Activated CD4-positive, alpha-beta T cell treated with anti-CD3 and anti-CD28 coated beads, Interleukin-2, amount 50 U/mL, for 4 hours (primary cell): ENCODE measurements at places on chromosomes 3 and 15.

DNA sequence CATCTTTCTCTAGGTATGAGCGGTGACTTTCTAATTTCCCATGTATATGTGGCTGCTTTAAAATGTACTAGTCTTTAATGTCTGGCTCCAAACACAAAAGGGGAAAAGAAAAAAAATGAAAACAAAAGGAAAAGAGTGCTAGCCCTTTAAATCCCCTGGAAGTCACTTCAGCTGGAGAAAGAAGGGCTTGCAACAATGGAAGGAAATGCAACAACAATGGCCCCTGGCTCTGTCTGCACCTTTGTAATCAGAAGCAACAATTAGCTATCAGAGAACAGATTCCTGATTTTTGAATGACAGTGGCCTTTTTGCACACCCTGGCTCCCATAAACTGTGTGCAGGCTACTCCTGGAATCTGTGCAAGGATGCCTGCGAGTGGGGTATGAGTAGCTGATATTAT, 591.2 kb downstream of the FHIT start:
- DNase-seq = no peak

- no peak for DNase-seq
Measured at GRCh38 chr3:89697321-89697916, 590.0 kb downstream of the EPHA3 start.

GRCh38 chr3:100221159-100221558, 39.6 kb upstream of the TBC1D23 start:
- no peak for DNase-seq

DNA sequence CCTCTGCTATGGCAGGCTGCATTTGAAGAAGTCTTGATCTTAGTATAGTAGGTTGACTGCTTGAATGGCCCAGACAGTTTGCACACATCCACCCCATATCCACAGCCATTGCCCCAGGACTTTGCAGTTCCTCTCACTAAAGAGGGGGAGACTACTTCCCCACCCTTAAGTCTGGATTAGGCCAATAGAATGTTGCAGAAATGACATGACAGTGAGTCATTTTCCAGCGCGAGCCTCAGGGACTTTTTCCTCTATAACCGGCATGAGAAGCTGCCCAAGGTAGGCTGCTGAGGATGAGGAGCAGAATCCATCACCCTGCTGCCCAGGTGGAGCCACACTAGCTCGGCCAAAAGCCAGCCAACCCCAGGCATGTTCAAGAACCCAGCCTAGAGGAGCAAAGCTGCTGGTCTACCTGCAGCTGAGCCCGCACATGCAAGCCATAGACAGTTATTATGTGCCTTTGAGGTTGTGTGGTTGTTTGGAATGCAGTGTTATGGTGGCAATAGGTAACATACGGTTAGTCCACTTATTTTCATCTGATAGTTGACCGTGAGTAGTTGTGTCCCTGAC, 113.9 kb downstream of the TLE3 start:
- no peak for DNase-seq

- no peak for DNase-seq
Measured at GRCh38 chr15:47736143-47736786, 19.0 kb downstream of the SEMA6D start.

DNA sequence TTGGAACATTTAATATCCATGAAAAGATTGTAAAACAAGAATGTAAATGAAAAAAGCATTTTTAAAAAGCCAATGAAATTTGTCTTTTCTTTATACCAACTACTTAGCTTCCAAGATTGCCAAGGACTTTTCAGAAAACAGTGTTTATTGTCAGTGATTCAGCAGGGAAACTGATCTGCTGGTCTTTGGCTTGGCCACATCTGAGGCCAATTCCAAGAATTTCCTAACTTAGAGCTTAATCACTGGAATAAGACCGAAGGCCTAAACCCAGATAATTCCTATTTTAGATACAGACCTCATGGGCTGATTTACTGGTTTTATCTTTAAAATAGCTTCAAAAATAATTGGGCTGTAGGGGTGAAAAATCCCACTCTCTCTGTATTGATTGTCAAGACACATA, 260.5 kb upstream of the RORA start:
- DNase-seq = no peak

- no peak for DNase-seq
Measured at GRCh38 chr3:111112913-111113312, 41.3 kb downstream of the NECTIN3 start.

DNA sequence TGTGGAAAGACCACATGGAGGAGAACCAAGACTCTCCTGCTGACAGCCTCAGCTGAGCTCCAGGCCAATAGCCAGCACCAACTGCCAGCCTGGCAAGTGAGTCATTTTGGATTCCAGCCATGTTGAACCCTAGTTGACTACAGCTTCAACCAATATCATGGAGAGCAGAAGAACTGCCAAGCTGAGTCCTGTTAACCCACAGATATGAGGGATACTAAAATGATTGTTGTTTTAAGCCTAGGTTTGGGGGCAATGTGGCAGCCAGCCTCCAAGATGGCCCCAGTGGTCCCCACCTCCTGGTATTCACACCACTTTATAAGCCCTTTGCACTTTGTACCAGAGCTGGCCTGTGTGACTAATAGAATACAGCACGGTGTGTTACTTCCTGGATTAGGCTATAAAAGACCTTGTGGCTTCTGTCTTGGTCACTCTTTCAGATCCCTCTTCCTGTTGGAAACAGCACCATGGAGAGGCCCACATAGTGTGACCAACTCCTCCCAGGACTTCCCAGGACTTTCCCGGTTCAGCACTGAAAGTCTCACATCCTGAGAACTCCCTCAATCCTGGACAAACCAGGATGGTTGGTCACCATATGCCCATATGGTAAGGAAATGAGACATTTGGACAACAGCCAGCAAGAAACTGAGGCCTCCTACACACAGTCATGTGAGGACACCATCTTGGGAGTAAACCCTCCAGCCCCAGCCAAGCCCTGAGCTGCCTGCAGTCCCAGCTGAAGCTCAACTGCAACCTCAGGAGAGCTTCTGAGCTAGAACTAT, 32.4 kb upstream of the CDV3 start:
- DNase-seq = no peak

GRCh38 chr3:106635271-106635670, 742.0 kb upstream of the CCDC54 start:
- DNase-seq = no peak

DNA sequence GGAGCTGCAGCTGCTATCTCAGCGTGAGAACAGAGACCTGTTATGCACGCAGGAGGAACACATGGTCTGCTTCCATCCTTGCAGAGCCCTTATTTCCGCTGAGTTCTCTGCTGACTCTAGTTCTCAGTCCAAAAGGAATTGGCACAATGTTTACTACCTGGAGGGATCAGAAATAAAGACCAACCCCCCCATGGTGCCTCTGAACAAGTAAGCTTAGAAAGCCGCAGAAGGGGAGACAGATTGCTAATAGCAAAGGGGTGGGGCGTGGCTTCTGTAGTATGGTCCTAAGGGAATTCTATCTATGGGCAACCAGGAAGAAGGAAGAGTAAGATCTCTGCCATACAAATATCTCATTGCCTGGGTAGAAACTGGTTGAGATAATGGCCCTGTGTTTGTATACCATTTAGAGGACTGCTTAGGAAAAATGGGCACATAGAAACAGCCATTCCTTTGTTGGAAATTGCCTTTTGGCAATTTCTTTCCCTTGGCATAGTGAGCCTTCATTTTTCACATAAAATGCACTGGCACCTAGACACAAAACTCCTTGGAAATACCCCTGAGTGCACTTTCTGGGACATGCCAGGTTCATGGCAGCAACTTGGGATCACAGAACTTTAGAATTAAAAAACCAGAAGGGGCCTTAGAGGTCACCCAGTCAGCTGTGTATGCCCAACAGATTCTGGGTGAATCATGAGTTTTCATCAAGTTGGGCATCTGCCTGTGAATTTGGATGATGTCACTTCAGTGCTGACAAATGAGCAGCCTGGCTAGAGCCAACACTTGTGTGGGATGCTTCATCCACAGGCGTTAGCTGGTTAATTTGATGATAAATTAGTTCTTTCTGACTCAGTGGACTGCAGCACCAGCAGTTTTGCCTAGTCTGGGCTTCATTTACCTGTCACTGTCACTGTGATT, 57.4 kb upstream of the STXBP5L start:
- DNase-seq = no peak

DNA sequence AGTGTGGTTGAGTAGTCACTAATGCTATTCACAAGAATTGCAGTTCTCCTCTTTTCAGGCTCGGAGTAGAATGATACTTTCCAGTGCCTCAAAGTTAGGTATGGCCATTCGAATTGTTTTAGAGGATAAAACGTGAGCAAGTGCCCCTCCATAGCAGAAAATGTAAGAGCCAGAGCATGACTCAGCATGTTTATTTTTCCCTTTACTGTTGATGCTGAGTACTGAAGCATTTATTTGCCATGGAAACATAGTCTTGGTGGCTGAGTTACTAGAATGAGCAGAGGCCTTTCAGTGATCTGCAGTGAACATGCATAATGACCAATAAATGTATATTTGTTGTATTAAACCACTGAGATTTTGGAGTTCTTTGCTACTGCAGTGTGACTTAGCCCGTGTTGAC, 540.6 kb downstream of the NLGN1 start:
- DNase-seq = no peak

DNA sequence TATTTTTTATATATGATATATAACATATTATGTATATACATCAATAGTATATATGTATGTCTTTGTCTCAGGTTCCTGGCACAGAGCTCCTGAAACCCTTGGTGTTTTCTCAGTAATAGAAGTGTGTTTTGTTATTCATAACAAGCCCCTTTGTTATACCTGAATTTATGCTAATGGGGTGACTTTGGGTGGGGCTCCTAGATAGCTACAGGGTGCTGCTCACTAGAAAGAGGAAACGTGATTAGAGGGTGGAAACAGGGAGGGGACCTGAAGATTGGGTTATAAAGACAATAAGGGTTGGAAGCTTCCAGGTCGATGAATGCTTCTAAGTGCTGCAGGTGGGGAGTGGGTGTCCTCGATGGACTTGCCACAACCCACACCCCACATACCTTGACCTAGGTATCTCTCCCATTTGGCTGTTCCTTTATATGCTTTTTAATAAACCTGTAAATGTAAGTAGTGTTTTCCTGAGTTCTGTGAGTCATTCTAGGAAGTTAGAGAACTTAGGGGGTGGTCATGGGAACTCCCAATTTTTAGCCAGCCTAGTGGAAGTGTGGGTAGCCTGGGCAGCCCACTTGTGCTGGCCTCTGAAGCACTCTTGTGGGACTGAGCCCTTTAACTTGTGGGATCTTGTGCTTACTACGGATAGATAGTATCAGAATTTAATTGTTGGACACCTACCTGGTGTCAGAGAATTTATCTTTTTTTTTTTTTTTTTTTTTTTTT, 36.9 kb upstream of the C15orf39 start:
- no peak for DNase-seq

GRCh38 chr15:69217381-69217780, 56.9 kb downstream of the GLCE start:
- DNase-seq = no peak
